ENCODE measurements at places on chromosomes 1 and 21.
A peak's percentile ranks its signal among the peaks of the same experiment; 100 is the strongest.

- DNase-seq = no peak
Measured at GRCh38 chr1:7857985-7858384, 5.1 kb upstream of the UTS2 start.

DNA sequence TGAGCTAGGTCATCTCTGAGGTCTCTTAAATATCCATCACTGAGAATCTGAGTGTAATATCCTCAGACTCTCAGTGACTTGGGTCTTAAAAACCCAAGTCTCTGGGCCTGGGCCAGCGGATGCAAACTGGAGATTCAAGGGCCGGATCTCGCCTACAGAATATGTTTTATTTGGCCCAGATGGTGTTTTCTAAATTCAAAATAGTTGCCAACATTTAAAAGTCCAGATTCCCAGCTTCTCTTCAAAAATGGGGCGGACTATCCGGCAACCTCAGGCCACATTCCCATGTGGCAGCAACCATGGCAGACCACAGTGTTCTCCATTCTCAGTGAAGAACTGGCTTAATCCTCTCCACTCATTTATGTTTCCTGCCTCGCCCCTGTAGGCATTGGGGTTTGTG lies 12.7 kb upstream of the HEYL start:
- no peak for DNase-seq

DNA sequence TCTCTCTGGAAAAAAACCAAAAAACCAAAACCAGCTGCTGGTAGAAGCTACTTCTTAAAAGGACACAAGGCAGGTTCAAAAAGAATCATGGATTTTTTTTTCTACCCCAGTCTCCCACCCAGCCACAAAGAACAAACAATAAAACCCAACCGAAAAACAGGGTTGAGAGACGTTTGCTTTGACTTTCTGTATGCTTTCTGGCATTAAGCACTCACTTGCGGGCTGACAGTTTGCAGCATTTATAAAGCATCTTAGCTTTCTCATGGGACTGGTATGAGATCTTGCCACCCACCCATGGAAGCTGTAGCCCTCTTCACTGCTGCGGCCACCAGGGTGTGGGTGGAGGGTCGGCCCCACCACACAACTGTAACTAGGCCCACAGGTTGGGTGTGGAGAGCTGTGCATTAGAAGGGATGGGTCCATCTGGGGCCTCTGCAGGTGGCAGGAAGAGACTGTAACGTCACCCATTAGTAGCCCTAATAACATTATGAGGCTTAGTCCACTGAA lies 165.7 kb downstream of the RHOU start:
- DNase-seq = no peak

DNA sequence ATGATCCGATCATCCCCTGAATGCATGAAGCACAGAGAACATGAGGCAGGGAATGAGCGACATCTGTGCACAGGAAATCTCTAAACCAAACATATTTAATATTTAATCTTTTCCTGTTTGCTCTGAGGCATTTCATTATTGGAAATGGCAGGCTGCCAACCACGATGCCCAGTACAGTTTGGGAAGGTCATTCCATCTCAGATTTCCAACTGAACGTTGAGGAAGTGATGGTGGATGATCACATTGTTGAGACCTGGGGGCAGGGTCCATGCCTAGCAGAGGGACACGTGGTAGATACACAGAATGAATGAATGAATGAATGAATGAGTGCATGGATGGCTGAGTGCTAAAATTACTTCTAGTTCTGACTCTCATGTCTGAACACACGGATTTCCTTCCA lies 15.9 kb upstream of the FASLG start:
- no peak for DNase-seq

DNA sequence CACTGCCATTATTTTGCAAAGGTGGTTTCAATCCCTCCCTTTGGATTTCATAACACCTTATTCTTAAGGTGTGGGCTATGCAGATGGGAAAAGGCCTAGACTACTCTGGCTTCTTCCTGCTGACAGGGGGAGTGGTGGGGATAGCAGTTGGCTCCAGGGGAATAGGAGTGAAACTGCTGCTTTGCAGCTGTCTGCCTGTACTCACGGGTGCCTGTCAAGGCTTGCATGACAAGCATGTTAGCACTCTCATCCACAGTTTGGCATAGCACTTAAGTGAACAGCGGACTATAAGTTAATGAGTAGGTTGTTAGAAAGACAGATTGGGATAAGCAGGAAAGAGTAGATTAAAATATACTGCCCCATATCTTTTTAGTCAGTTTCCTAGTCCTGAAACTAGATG lies 287.5 kb upstream of the DAB1 start:
- peak; percentile 21 for DNase-seq

DNA sequence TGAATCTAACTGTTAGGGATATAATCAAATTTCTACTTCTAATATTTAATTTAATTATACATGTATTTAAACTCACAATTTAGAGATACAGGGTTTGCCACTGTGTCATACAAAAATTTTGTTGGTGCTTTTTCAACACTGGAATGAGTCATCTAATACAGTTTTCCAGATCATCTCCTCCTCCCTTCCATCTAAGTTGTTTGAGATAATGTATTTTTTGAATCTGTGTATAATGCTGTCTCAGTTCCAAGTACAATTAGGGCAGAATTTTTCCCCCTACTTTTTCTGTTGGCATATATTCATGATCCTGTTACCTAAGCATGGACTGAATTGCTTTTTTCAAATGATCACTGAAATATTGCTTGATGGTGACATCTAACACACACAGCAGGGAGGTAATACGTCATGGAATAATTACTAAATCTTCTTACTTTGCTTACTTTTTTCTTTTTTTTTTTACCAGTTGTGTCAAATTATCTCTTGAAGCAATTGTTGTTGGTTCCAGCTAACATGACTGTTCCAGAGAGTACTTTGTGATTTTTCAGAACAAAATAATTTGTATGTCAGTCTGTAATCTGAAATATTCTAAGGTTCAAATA lies 146.0 kb downstream of the MAGI3 start:
- no peak for DNase-seq

- DNase-seq = no peak
Measured at GRCh38 chr1:206608108-206608698, 4.1 kb downstream of the EIF2D start.

- no peak for DNase-seq
Measured at GRCh38 chr1:59364037-59364436, 67.1 kb downstream of the FGGY start.

Data from right hindlimb (tissue), 1 donor.